Gastrocnemius medialis (tissue), 4 donors: ENCODE measurements at places on chromosomes 1 and 21. TPM values are rescaled to one million over a fixed set of nuclear protein-coding genes. Genes with fewer than 3 reads are reported as not detected.

The FAAH gene
- total RNA-seq, result 8.1 TPM

The SHISA4 gene
- 92.6 TPM for total RNA-seq

The KLHDC9 gene
- total RNA-seq, result 0.92 TPM

The ZNF683 gene
- total RNA-seq, result not detected

The ITPKB gene
- total RNA-seq, result 7.1 TPM

The TMEM240 gene
- total RNA-seq, result 1.9 TPM

DNA sequence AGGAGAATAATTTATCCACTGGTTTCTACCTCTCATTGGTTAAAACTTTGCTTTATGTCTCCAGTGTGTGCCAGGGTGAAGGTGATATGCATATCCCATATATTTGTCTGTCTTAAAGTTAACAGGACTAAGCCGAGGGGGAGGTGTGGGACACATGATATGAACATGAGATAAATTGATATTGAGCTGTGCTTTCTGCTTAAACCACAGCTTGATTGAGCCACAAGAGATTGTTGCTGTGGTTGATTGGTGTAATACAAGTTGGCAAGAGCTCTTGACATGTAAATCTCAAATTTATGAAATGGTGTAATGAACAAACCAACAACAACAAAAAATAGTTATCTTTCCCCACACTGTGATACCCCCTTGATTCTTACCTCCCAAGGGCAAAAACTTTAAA is 1295.5 kb upstream of the NCAM2 start:
- no peak for DNase-seq

GRCh38 chr1:100423832-100424337 is 71.6 kb downstream of the CDC14A start:
- no peak for DNase-seq

DNA sequence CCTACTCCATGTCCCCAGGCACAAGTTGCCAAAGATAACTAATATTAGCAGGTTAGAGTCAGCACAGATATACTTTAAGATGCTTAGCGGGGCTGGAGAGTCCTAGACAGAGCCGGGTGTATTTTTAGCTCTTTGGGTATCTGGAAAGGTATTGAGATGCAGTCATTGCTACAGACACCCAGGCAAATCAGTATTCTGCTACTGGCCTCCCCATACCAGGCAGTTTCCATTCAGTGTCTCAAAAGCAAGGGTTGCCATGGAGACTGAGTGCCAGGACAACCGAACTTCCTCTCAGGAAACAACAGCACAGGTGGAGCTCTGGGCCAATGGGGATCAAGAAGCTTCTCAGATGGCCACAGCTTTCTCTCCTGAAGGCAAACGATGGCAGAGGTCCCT is 45.3 kb downstream of the KCNC4 start:
- DNase-seq, result no peak

DNA sequence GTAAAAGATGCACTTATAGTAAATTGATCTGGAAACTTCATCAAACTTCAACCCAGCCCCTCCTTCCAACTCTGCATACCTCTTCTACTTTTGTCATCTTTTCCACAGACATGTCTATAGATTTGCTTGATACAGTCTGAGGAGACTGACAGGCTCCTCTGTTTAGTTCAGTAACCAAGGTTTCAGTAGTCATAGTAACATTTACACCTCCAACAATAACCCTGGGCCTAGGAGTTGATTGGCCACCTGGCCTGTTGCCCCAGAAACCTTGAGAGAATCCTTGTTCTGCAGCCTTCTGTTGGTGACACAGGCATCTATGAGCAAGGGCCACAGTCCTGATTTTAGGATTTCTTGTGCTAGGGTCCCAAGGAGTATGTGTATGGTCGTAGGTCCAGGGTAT is at the start of gene CFAP141:
CFAP141 (minus strand) TSS at position 138 of the 400 bp plus-strand sequence; CDS start at position 112, 26 bp downstream.
- no peak for DNase-seq

GRCh38 chr1:157697781-157698569 is 2.6 kb downstream of the FCRL3 start:
- no peak for DNase-seq

GRCh38 chr1:187074445-187075048 is 245.8 kb downstream of the PLA2G4A start:
- no peak for DNase-seq

DNA sequence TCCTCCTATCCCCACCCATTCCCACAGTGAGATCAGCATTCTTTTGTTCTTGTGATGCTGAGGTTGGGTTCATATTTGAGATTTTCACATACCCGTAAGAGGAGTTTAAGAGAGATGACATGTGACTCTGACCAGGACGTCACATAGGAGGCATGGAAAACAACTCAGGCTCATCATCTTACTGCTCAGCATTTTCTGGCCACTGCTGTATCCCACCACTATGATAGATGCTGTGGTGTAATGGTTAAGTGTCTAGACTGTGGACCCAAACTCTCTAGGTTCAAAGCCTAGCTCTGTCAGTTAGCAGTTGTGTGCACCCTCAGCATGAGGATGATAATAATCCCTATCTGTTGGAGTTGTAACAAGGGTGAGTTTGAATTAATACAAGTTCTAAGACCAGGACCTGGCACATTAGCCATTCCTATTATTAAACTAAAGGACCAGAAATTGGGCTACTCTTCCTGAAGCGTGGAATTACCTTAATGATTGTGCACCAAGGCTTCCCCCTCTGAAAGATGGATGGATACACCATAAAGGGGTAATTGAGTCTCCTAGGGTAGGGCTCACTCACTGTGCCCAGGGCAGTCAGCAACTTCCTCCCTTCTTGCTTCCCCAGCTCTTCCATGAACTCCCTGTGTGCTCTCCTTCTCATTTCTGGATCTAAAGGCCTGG is 40.9 kb downstream of the LGR6 start:
- DNase-seq, result no peak

DNA sequence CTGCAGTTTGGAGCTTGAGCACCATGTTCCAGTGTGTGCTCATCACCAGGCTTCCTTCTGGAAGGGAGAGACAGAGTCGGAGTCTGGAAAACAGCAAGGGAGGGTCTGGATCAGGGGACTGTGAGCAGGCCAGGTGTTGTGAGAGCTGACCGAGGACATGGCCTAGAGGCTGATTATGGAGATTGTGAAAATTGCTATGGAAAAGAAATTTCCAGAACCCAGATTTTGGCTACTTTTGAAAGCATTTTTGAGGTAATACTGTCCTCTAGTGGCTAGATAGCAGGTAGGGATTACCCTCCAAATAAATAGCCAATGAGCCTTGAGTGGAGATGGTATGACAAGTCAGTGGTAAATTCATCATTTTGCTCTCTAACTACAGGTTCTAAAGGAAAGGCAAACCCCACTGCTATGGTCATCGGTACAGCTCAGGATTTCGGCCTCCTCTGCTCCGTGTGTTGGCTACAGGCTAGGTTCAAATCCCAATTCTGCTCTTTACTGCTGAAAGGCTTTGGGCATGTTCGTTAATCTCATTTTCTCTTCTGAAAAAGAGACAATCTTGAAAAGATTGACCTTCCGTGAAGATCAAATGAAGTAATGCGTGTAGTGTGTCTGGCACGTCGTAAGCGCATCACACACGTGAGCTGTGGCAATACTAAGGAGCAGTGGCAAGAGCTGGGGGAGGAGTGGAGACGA is 1.0 kb upstream of the HAO2 start:
- no peak for DNase-seq

DNA sequence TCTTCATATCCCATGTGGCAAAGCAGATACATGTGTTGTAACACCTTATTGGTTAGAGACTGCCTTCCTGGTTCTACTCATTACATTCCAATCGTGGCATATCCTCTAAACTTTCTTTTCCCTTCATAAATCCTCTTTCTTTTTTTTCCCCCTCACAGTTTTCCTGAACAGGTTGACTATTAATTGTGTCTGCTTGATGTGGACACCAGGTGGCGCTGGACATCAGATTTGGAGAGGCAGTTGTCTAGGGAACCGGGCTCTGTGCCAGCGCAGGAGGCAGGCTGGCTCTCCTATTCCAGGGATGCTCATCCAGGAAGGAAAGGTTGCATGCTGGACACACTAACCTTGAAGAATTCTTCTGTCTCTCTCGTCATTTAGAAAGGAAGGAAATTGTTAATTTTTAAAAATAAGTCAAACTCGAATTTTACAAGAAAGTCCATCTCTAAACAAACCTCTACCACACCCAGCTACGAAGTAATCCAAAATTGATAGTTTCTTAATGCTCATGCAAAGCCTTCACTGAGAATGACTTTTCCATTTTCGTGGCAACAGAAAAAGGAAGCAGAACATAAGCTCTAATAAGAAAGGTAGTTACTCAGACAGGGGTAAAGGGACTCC is 59.4 kb upstream of the ASB17 start:
- DNase-seq, result peak; percentile 64

GRCh38 chr1:200172311-200172710 is 144.8 kb downstream of the NR5A2 start:
- DNase-seq, result no peak

DNA sequence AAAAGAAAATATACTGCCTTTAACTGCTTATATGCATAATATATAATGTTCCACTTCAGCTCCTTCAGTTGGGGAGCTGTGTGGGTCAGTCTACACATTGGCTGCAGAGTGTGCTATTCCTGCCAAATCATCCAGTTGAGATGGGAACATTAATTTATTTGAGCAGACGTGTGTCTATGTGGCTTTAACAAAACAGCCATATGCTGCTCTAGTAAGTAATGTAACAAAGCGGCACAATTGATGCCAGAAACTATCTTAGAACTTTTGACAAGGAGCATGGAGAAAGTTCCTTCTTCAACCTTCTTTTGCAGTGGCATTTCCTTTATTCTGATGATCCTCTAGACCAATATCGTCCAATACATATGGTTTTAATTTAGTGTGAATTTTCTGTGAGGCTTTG is 285.9 kb upstream of the C1orf87 start:
- DNase-seq, result no peak

GRCh38 chr1:204589409-204590038 is 73.3 kb downstream of the MDM4 start:
- DNase-seq, result no peak

DNA sequence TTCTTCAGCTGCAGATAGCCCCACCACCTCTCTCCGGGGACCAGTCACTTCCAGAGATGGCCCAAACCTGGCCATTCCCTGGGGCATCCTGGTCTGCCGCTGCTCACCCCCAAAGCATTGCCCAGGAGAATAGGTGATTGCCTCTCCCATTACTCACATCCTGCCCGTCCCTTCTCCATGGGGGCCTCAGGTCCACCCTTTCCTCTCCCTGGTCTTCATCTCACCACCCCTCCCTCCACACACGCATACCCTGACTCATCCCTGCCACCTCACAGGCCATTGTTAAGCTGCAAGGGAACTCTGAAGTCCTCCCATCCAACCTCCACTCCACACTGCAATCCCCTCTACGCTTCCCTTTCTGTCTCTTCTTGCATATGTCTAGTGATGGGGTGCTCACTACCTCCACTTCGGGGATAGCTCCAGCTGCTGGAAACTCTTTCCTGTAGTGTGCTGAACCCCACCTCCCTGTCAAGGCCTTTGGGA is at the start of gene PLEKHG5:
PLEKHG5 (minus strand) TSS at position 188 of the 483 bp plus-strand sequence. CDS start 14,096 bp downstream, outside the sequence.
- no peak for DNase-seq

DNA sequence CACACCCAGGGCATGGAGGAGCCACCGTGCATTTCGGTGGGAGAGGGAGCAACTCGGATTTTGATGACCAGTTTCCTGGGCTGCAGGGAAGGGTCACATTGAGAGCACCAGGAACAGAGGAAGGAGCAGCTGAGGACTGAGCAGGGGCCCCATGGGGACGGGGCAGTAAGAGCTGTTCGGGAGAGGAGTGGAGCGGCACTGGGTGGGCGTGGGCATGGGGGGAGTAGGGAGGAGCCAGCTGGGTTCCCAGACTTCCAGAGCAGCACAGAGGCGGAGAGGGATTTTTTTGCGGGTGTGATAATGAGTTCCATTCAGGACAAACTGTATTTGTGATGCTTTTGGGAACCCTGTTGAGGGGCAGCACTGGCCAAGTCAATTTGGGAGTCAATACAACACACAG is 17.4 kb upstream of the GPR153 start:
- DNase-seq, result no peak

DNA sequence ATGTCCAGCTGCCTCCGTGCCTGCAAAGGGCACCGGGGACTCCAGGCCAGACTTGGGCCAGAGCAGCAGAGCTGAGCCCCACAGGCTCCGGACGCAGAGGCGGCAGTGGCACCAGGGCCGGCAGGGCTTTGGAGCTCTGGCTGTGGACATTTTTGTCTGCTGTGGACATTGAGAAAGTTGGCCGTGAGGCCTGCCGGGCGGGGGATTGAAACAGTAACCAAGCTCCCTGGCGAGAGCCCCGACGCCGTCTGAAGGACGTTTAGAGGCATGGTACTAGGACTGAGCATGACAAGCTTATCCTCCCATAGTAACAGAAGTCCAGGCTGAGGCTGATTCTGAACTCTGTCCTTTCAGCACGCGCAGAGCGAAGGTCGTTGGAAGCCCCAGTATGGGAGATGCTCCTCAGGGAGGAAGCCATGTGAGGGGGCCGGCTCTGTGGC is 323.8 kb downstream of the AMY1C start:
- no peak for DNase-seq

DNA sequence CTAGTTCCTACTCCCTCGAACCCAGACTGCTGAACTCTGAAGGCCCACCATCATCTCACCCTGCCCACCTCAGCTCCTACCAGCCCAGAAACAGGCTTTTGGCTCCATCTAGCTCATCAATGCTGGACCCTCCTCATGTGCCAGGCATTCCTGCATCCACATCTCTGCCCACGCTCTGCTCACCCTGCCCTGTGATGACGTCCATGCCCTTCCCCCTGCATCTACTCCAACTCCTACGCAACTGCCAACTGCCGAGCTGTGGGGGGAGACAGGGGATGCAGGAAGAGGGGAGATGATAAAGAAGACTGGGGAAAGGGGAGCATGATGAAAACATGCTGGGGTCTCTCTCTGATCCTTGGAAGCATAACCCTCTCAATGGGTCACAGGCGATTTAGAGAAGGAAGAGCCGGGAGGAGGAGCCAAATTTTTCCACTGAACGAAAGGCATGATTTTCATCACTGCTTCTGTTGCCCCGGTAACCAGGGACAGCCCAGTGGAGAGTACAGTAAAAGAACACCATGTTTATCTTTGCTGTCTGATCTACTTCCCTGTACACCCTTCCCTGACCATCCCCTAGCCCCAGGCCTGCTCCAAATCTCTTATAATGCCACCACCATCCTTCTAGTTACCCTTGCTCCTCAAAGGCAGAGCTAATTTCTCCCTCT is 44.3 kb downstream of the CD34 start:
- DNase-seq, result peak; percentile 52

DNA sequence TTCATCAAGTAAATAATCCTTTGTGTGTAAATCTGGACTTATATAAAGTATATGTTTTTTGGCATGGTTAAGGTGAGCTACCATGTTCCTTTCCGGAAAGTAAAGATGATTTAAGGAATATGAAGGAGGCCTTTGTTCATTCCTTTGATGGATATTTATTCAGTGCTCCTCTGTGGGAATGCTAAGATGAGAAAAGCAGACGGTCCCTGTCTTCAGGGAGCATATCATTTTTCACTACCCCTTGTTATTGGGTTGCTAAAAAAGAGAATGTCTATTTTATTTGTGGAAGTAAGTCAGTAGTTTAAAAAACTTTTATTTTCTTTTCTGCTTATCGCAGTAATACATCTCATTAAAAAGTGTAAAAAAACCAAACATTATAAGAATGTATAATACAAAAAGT is 35.1 kb upstream of the CNN3 start:
- DNase-seq, result no peak

GRCh38 chr1:51303751-51304251 is 26.6 kb downstream of the TTC39A start:
- DNase-seq, result no peak

- no peak for DNase-seq
These were observed 30.7 kb upstream of the SLC19A1 start for GRCh38 chr21:45572783-45573451.

- no peak for DNase-seq
These were observed 9.1 kb downstream of the PRPF38A start for GRCh38 chr1:52413410-52413989.
